ENCODE measurements at places on chromosomes 6 and 20.

GRCh38 chr6:6681075-6681849 is 92.7 kb downstream of the LY86 start:
- no peak for DNase-seq

DNA sequence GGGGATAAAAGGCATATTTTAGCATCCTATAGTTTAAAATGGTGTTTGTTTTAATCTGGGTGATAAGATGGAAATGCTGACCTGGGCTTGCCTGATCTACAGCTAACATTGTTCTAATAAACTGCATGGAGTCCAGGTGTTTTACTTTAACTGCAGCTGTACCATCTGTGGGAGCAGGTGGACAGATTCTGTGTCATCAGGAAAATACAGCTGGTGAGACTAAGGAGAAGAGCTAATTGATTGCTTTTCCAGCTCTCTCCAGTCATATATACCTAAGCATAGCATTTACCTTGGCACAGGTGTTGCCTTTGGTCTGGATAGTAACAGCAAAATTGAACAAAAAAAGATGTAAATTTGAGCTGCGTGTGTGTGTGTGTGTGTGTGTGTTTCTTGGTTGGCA is 31.6 kb downstream of the CBFA2T2 start:
- DNase-seq = no peak

- DNase-seq = no peak
These were observed 1.4 kb upstream of the LAMA5 start for GRCh38 chr20:62368392-62368975.

GRCh38 chr6:158475344-158476302 is 84.3 kb upstream of the TMEM181 start:
- no peak for DNase-seq

- no peak for DNase-seq
These were observed 52.2 kb upstream of the APCDD1L start for GRCh38 chr20:58567437-58567836.

GRCh38 chr6:160510199-160510598 is 153.9 kb downstream of the LPA start:
- DNase-seq = no peak

DNA sequence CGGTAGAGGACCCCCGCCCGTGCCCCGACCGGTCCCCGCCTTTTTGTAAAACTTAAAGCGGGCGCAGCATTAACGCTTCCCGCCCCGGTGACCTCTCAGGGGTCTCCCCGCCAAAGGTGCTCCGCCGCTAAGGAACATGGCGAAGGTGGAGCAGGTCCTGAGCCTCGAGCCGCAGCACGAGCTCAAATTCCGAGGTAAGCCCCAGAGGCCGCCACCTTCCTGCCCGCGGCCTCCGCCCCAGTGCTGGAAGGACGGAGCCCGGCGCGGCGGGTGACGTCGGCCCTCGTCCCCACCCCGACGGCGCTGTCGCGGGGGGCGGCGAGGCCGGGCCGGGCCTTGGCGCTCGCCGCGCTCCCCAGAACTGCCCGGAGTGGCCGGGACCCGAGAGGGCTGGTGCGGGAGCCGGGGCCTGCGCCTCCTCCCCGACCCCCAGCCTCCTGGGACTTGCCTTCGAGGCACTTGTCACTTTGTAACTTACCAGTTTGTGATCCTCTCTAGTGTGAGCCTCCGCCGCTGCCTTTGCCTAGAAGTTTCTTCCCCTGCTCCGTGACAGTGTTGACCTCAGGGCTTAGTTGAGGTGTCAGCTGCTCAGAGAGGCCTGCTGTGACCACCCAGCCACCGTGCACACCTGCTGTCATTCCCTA is 417 bp downstream of the VAPB start:
- peak; percentile 7 for DNase-seq

DNA sequence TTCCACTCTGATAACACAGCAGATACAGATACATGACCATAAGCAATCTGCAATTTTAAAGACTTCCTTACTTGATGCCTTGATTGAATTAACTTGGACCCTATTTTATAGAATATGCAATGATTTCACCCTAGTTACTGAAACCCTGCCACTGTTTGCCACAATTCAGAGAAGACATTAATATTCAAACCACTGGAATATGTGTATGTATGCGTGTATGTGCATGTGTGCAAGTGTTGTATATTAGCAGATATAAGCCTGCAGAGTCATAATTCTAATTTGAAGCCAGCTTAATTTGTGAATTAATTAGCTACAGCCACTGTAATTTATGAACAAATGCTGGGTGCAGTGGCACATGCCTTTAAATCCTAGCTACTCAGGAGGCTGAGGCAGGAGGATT is 9.3 kb downstream of the VNN2 start:
- DNase-seq = no peak

All from activated CD8-positive, alpha-beta memory T cell treated with anti-CD3 and anti-CD28 coated beads for 1 hour (primary cell).